ENCODE measurements at places on chromosomes 11 and 22.

DNA sequence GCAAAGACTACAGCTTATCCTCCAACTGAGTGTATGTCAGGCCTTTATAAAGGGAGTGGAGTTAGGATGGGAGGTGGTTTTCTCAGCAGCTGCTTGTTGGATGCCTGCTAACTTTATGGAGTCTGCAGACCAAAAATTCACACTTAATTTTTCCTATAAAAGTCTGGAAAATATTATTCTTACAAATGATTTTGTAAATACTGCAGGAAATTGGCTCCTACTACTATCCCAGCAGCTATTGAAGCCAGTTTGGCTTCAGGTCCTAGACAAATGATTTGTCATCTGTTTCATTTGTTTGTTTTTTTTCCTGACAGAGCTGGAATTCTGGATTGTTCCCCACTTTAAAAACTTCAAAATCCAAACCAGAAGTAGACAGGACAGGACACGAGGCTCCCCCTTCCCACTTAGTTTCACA lies 292.5 kb downstream of the TMEM135 start:
- DNase-seq = no peak

- no peak for DNase-seq
These were observed 43.6 kb downstream of the MRE11 start for GRCh38 chr11:94450048-94450447.

DNA sequence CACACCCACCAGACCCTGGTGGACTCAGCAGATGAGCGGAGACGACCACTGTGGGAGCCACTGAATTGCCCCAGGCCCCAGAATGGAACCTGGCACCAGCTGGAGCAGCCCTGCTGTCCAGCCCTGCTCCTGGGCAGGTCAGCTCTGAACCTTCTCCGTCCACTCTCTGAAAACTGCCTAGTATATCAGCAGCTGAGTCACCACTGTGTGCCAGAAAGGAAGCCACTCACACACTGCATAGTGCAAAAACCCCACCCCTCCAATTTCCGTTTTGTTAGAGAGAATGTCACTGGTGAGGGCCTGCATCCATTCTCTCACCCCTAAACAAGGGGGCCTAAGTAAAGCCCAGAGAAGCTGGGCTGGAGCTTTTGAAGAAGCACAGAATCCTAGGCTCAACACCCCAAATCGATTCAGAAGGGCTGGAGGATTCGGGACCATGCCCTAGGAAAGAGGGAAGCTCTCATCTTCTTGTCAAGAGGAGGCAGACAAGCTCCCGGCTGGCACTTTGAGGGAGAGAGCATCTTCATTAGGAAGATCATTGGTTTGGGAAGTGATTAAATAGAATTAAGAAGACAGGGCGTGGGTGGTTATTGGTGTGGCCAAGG lies 44.5 kb downstream of the GALNT18 start:
- no peak for DNase-seq

DNA sequence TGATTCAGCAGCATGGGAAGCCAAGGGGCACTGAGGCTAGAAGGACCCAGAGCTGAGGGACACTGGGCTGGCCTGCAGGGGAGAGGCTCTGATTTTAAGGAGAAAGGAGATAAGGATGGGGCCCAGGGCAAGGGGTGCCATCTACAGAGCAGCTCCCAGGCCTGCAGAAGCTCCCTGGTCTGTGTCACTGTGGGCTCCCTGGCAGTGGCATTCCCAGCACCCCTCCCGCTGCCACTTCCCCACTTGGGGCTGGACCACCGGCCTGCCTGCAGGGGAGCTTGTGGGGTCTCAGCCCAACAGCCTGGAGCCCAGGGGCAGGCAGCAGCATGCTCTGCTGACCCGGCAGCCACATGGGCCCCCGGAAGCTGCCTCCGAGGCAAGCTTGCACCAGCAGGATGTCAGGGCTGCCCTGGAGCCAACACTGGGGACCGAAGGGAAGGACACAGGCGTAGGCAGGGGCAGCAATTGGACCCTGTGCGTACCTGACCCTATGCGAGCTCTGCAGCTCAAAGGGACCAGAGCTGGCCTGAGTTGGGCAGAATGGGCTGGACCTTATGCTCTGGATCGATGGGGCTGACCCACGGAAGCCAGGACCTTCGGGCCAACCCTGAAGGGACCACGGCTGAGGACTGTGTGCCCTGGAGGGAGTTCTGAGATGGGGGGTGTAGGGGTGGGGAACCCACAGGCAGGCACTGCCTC lies 35.4 kb upstream of the WNT7B start:
- no peak for DNase-seq

DNA sequence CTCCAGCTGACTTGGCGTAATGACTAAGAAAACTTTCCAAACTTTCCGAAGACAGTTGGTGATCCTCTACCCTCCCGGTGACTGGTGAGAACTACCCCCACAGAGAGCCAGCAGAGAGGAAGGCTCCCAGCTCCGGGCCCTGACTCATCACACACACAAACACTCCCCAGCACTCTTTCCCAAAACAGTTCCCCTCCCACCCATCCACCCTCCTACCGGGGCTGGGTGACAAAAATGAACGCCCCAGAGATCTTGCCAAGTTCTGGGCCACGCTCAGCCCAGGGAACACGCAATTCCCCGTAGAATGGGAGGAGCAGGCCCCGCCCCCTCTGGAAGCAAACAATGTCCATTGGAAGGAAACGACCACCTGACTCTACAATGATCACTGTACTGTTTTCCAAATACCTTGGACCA lies 21.3 kb upstream of the JAM3 start:
- no peak for DNase-seq

DNA sequence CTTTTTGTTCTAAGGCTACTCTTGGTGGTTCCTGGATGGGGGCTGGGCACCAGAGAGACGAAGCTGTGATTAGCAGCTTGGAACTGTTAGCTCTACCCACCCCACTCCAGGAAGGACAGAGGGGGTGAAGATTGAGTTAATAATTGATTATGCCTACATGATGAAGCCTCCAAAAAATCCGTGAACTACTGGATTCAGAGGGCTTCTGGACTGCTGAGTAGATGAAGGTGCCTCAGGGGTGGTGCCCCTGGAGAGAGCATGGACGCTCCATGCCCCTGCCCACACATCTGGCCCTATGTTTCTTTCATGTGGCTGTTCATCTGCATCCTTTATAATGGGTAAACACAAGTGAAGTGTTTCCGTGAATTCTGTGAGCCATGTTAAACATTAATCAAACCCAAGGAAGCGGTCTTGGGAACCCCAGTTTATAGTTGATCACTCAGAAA lies 47.3 kb upstream of the CYP2D6 start:
- DNase-seq = no peak

- no peak for DNase-seq
These were observed 166.4 kb downstream of the CASP12 start for GRCh38 chr11:104731890-104732289.

- no peak for DNase-seq
These were observed 10.8 kb downstream of the B4GALNT4 start for GRCh38 chr11:380095-380480.

DNA sequence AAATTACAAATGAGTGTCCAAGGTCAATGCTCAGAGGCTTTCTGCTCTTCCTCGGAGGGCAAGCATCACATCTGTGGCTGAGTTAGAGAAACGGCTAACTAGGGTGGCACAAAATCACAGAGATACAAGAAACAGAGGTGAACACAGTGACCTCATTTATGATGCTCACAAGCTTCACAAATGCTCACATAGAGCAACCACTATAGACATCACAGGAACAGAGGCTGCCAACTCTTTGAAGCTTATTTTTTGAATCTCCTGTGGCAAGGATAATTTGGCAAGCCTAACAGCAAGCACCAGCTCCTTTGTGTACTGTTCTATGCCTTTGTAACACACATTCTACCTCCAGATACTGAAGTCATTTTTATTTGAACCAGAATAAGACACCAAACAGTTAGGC lies 416.5 kb upstream of the DDI1 start:
- no peak for DNase-seq

DNA sequence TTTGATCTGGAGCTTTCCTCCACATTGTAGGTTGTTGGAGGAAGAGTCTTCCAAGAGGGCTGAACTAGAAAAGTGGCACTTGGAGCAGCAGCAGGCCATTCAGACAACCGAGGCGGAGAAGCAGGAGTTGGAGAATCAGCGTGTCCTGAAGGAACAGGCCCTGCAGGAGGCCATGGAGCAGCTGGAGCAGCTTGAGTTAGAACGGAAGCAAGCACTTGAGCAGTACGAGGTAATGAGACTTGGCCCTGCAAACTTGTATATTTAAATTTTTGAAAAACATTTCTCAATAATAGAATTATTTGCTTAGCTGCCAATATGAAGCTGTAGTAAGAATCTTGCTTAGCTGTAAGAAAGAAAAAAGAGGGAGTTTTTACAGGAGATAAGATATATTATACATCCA lies 84.0 kb downstream of the SWAP70 start:
- no peak for DNase-seq

DNA sequence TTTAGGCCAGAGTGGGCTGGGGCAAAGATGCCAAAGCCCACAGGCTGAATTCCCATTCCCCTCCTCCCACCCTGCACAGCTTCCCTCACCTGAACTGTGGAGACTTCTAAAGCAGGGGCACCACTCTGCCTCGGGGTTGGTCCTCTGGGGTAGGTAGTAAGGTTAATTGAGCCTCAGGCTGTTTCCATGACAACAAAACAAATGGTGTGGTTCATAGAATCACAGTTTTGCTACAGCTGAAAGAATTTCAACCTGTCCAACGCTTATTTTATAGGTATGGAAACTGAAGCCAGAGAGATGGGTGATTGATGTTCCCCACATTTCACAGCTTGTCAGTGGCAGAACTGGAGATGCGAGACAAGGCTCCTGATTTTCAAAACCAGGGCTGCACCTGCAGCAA lies 109.5 kb downstream of the SNX19 start:
- no peak for DNase-seq

GRCh38 chr11:101401245-101401644 lies 182.6 kb downstream of the TRPC6 start:
- DNase-seq = no peak

DNA sequence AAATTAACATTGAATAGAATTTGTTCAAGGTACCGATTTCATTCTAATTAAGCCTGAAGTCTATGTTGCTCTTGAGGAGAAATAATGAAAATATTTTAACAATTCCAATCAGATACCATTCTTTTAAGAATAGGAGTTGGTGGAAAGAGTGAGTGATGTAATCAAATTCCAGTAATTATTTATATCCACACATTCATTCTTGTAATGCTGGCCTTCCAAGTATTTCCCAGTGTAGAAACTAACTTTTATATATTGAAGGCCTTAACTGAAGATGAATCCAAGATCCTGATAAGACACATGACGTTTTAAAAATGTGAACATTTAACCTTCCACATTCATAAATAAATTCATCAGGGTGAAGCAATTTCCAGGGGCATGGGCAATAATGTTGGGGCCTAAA lies 36.6 kb upstream of the PAX6 start:
- no peak for DNase-seq

DNA sequence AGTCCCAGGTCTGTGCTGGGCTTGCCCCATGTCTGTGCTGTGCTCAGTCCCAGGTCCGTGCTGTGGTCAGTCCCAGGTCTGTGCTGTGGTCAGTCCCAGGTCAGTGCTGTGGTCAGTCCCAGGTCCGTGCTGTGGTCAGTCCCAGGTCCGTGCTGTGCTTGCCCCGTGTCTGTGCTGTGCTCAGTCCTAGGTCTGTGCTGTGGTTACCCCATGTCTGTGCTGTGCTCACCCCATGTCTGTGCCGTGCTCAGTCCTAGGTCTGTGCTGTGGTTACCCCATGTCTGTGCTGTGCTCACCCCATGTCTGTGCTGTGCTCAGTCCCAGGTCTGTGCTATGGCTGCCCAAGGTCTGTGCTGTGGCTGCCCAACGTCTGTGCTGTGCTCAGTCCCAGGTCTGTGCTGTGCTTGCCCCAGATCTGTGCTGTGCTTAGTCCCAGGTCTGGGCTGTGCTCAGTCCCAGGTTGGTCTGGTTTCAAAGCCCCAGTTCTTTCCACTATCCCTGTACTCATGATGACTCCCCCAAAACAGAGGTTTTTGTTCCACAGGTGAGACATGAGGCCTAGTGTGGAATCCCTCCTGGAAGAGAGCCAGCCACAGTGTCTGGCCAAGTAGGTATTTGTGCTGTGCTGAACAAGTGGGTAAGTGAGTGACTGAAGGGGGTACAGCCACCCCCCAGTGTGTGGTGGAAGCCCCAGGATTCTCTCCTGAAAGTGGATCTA lies 34.8 kb downstream of the IRAG1 start:
- DNase-seq = no peak

GRCh38 chr22:19360300-19360792 lies 68.8 kb upstream of the CLTCL1 start:
- DNase-seq = no peak

DNA sequence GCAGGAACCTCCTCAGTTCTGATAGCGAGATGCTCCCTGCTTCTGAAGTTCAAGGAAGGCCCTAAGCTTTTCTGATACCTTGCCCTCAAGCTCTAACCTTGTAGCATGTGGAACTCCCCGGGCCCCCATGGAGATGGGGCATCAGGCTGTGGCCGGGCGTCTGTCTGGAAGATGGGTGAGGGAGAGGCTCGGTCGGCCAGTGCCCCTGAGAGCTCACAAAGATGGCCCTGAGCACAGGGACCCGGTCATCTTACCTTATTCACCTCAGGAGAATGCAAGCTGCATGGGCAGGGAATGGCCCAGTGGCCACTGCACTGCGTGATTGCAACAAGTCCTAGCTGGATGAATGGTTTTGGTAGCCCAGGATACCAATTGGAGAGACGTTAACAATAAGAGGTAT lies 830.3 kb downstream of the TBC1D22A start:
- no peak for DNase-seq

GRCh38 chr22:42396621-42397331 lies 35.4 kb downstream of the NFAM1 start:
- no peak for DNase-seq

- DNase-seq = no peak
These were observed 247.0 kb upstream of the SESN3 start for GRCh38 chr11:95478003-95478402.

- DNase-seq = no peak
These were observed 105.7 kb upstream of the VPREB1 start for GRCh38 chr22:22138915-22139314.

DNA sequence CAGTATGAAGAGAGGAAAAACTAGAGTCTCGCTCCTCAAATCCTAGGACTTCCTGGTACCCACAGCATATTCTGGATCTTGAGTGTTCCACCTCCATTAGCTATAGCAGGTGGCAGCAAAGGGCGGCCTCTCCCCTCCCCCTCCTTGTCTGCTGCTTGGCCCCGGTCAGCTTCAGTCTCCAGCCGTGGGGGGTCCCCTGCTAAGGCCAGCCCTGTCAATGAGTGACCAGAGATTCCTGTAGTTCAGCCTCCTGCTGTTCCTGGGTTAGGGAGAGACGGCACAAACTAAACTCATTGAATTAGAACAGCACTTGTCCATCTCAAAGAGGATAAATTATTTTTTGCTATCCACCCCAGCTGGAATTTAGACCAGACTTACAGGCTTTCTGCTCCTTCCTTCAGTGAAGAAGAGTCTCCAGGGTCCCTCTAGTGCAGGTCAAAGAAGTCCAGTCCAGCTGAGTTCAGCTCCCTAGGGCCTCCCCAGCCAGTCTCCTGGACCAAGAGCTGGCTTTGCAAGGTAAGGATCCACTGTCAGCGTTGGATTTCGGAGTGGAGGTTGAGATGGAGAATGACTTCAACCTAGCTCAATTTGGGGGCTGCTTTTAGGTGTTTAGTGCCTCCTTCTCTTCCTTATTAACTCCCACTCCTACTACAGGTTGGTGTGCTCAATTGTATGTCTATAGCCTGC lies 1.1 kb upstream of the PHLDB1 start:
- DNase-seq = no peak
